Stimulated activated CD4-positive, alpha-beta T cell treated with anti-CD3 and anti-CD28 coated beads, TNF-alpha, amount 100 ng/mL, for 4 hours (primary cell): ENCODE measurements at places on chromosomes 4 and X.

DNA sequence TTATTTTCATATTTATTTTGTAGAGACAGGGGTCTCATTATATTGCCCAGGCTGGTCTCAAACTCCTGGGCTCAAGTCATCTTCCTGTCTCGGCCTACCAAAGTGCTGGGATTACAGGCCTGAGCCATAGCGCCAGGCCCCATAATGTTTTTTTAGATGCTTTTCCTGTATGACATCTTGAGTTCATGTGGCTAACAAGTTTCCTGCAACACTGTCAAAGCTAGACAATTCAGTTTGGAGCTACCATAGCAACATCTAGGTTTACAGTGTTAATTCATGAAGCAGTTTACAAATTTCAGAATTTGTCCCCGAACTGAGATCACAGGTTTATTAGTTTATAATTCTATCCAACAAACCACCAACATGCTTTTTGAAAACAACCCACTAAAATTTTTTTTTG is 6.4 kb upstream of the IL13RA2 start:
- DNase-seq: no peak

DNA sequence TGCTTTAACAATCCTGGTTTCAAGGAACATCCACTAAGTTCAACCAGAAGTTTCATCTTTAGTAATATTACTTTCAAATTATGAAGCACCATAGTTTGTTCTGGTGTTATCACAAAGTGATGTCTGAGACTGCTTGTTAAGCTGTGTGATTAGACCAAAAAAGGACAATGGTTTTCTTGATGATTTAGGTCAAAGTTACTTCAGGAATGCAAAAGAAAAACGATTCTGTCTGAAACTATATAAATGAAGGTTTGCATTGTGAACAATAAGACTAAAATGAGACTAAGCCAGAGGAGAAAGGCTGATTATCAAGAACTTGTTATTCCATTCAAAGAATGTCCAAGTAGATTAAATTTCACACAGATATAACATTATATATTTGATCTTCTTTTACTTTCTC is 122.4 kb upstream of the ETNPPL start:
- DNase-seq: no peak

DNA sequence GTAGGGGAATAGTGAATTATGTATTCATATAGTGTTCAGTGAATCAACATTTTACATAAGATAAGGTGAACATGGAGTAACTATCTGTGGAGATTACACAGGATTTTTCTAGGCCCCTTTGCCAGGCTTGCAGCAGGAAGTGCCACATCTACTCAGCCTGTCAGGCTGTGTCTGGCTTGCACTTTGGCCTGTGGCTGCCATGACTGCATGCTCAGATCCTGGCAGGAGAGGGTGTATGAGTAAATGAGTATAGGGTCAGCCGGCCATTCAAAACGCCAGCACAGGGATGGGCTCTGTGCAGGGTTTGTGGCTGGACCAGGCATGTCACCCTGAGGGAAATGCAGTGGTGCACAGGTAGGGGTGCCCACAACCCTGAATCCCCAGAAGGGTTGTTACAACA is 51.9 kb downstream of the UBQLN2 start:
- no peak for DNase-seq

- DNase-seq: no peak
Observed at GRCh38 chr4:31974490-31975002, 1254.4 kb downstream of the PCDH7 start.

GRCh38 chr4:76060506-76060905 is 14.0 kb upstream of the ART3 start:
- no peak for DNase-seq

GRCh38 chrX:68912113-68912512 is 83.3 kb downstream of the EFNB1 start:
- no peak for DNase-seq

- DNase-seq: no peak
Observed at GRCh38 chr4:133146574-133147241, 2.4 kb upstream of the PCDH10 start.

GRCh38 chr4:24471486-24472160 is 112.7 kb downstream of the DHX15 start:
- no peak for DNase-seq

DNA sequence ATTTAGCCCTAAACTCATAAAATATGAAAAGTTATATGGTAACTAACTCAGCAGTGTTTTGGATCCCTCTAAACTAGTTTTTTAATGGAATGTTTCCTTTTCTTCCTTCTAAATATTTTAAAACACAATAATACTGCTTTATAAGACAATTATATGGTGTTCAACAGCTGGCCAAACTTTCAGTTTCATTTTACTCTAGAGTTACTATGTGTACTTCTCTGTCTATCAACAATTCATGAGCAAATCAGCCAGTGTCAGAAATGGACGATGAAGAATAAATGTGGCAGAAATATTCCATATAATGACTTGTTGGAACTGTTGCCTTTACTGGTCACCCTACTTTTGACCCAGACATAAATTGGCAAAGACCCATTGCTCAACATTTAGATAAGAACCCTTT is 64.8 kb upstream of the CXXC4 start:
- no peak for DNase-seq

DNA sequence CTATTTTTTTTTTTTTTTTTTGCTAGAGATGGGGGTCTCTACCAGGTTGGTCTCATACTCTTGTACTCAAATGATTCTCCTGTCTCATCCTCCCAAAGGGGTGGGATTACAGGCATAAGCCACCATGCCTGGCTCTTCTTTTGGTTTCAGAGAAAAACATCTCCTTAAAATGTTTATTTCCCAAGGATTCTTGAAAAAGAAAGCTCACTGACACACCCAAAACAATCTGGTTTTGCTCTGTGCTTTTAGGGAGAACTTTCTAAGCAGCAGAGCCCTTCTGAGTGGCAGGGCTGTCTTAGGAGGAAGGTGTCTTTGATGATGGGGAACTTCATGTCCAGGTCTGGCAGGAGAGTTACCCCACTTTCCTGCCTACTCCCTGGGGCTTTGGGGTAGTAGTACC is 1.2 kb downstream of the SOD3 start:
- no peak for DNase-seq

DNA sequence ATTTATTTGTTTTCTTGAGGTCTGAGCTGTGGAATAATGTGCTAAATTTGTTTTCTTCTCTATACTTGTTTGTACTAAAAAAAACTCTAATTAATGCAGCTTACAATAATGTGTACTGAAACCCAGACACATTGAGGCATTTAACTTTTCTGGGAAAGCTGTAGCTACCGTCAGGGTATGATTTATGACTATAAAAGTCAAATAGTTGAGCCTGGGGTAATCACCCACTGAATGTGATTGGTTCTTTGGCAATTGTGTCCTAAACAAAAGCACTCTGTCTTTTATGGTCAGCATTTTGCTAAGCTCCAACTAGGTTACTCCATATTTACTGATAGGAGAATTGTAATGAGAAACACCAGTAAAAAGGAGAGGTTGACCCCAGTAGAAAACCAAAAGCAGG is 65.9 kb upstream of the CBLL2 start:
- DNase-seq: no peak

GRCh38 chrX:73916931-73917667 is 354.1 kb downstream of the CHIC1 start:
- DNase-seq: no peak

DNA sequence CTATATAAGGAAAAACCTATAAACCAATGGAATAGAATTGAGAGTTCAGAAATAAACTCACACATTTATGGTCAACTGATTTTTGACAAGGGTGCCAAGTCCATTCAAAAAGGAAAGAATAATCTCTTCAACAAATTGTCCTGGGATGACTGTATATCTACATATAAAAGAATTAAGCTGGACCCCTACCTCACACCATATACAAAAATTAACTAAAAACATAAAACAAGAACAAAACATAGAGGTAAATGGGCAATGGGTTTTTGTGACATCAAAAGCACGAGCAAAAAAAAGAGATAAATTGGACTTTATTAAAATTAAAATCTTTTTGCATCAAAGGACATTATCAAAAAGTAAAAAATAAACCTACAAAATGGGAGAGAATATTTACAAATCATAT is 15.5 kb upstream of the EXOC1 start:
- no peak for DNase-seq

DNA sequence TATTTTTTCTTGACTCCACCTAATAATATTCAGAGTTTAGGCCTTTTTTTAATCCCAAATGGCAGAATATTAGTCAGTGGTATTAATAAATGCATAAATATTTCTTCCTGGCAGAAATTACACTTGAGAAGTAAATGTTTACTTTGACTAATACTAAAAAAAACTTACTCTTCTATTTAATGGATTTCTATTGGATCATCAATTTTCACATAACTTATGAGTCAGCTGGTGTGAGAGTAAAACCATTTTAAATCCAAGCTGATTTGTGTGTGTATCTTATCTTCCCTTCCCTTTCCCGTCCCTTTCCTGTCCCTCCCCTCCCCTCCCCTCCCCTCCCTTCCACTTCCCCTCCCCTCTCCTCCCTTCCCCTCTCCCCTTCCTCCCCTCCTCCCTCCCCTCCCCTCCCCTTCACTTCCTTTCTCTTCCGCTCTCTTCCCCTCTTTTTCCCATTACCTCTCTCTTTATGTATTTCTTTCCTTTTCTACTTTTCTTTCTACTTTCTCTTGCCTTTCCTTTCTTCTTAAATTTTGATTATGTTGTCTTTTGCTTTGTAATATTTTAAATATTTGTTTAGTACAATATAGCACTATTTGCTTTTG is 630.1 kb upstream of the EPHA5 start:
- DNase-seq: no peak

DNA sequence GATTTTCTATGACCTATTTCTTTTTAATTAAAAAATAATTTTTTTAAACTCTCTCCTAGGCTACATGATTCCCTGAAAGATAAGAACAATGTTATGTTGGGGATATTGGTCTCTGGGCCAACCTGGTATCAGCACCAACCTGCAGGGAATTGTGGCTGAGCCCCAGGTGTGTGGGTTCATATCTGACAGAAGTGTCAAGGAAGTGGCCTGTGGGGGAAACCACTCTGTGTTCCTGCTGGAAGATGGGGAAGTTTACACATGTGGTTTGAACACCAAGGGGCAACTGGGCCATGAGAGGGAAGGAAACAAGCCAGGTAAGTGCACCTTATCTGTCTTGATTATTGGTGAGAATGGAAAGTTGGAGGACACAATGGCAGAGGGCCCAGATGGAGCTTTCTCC is 13.5 kb downstream of the HERC3 start:
- DNase-seq: no peak

DNA sequence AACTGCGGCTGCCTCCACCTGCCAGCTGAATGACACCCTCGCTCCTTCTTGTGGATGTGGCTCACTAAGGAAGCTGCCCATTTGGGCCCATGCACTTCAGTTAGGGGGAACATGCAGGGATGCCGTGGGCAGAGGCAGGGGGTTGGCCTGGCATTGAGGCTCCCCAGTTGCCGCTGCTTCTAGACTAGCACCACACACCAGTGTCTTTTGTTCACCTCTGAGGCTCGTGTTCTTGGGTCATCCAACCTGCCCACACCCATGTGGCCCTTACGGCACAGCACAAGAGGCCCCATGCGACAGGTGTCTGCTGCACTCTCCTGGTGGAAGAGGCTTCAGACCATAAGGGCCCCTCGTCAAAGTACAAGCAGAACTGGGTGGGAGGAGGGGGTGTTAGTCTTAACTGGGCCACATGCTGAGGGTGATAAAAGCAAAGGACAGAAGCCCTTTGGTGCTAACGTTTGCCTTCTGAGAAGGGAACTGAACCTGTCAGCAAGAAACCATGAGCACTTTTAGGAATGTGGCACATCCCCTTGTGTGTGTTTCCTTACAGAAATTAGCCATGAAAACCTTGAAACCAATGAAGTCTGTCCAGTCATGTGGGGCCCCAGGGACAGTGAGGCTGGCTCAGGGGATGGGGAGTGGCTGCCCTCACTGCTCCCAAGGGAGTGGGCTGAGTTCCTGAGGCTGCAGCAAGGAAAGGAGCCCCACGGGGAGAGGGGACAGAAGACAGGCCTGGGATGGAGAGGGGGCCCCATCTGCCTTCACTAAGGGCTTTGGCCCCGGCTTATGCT is 39.2 kb downstream of the MAP7D3 start:
- no peak for DNase-seq

DNA sequence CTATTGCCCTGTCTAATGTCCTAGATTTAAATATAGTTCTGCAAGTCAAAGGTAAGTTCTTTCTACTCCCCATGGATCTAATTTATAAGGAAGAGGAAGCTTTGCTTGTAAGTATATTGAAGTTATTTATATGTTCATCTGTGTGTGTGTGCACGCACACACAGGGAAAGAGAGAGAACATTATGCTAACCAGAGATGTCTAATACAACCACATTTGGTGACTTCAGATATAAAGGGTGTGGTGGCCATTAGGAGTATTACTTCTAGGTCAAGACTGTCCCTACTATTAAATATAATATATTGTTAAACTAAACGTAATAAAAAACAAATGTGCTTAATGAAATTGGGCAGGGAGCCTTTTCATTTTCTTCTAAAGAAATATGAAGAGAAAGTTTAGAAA is 4.1 kb downstream of the DCK start:
- no peak for DNase-seq

- DNase-seq: no peak
Observed at GRCh38 chr4:3485011-3485791, 22.1 kb downstream of the DOK7 start.

DNA sequence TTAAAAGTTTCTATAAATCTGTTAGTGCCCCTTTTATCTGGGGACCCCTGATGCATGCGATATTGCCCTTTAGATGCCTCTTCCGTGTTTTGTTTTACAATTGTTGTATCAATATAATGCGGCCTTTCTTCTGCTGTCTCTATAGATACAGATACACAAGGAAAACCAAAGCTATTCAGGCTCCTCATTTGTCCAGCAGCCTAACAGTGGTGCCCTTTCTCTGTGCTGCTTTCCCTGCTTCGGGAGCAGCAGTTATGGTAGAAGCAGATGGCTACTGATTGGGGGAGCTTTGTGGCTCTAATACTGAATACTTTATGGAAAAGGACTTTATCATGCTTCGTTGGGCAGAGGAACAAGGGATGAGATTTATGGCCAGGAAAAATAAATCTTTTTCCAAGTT is 10.6 kb upstream of the PRDM8 start:
- DNase-seq: no peak

DNA sequence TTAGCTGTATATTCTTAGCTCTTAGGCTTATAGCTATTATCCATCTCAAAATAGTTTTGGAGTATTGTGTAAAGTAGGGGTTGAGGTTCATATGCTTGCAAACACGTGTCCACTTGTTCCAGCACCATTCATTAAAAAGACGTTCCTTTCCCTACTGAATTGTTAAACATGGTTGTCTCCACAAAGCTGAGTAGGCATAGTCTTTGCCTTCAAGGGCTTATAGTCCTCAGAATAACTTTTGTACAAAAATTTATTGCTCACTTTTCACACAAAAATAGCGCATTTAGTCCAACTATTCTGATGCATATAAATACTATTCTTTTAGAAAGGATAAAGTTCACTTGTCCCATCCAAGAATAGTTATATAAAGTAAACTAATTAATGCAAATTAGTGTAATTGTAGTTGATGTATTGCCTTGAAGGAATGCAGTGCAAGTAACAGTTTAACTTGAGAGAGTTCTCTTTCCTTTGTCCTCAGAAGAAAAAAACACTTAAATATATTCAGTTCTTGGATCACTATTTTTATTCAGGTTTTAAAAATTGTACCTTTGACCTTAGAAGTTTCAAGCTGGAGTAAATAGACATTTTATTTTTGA is 14.1 kb downstream of the LRIT3 start:
- no peak for DNase-seq
